ENCODE measurements at places on chromosomes 13 and 19. TPM values are rescaled to one million over a fixed set of nuclear protein-coding genes. Genes with fewer than 3 reads are reported as not detected.

- DNase-seq, result no peak
Measured at GRCh38 chr13:89708013-89708412, 1639.5 kb upstream of the MIR17HG start.

- no peak for DNase-seq
Measured at GRCh38 chr13:39494006-39494405, 109.0 kb downstream of the LHFPL6 start.

DNA sequence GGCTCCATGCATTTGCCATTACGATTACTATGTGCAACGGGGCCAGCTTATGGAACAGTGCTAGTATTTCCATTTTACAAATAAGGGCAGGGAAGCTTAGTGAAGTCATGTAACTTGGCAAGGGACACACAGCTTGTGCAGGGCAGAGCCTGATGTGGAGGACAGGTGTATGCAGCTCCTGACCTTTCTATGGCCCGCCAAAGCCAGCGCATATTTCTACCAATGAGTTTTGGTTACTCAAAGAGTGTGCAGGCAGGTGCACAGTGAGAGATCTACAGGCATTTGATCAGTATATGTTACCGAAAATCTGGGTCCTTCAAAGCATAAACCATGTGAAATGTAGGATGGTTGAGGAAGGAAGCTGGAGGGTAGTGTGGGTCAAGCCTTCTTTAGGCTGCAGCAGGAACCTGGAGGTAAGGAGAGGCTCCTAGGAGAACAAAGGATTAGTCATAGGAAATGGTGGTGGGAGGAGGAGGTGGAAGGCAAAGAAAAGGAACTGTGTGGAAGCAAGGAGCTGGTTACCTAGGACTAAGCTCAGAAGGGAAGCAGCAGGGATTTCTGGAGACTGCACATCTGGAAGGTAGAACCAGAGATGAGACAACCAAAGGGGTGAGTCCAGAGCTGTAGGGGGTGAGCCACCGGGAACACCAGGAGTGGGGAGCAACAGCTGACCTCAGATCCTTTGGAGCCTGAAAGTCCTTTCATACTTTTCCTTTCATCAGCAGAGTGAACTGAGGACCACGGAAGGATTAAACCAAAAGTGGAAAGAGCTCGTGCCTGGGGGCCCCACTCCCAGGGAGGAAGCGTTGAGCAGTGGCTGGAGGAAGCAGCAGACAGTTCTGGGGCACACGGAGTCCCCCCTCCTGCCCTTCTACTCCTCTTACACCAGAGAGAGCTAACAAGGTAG is 4.2 kb upstream of the PDX1 start:
- no peak for DNase-seq

DNA sequence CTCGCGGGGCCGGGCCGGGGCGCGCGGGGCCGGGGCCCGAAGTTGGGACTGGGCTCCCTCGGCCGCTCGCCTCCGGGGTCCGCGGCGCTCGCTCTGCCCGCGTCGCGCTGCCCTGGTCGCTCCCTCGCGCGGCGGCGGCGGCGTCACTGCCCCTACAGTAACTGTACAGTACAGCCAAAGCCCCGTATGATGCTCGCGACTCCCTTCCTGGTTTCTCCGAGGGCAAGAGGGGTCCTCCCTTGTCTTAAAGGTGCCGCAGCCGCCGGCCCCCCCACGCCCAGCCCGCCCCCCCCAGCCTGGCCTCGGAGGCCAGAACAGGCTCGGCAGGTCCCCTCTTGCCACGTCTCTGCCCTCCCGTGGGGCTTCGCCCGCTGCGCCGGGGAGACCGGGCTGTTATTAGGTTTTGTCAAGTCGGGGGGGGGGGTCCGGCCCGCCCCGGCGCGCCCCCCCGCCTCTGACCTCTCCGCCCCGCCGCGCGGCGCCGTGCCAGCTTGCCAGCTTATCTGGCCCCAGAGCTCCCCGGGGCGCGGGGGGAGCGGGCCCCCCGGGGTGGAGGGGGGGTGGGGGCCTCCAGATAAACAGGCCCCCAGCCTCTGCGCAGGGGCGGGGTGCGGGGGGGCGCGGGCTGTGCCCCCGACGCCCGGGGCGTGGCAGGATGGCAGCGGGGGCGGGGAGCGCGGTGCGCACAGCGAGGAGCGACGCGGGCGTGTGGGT is at the start of gene ZBTB7A:
ZBTB7A (minus strand) TSS at position 218 of the 714 bp plus-strand sequence. CDS start 11,667 bp downstream, outside the sequence.
- peak; percentile 73 for DNase-seq

DNA sequence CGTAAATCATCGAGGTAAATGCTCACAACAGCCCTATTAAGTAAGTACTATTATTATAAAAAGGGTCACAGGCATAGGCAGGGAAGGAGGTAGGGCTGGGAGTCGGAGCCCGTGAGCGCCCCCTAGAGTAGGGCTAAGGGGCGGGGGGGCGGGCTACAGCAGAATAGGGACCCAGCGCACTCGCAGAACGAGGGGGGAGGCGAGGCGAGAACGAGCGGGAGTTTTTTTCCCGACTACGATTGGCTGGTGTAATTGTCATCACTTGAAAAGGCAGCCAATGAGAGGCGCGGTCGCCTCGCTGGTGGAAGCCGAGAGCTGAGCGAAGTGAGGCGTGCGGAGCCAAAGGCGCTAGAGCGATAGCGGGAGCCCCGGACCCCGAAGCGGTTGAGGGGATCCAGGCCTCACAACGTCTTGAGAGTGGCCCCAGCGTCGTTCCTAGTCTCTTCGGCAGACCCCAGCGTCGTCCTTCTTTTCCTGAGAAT is 24.2 kb downstream of the KEAP1 start:
- peak; percentile 92 for DNase-seq

- no peak for DNase-seq
Measured at GRCh38 chr13:79496188-79496587, 15.2 kb downstream of the NDFIP2 start.

DNA sequence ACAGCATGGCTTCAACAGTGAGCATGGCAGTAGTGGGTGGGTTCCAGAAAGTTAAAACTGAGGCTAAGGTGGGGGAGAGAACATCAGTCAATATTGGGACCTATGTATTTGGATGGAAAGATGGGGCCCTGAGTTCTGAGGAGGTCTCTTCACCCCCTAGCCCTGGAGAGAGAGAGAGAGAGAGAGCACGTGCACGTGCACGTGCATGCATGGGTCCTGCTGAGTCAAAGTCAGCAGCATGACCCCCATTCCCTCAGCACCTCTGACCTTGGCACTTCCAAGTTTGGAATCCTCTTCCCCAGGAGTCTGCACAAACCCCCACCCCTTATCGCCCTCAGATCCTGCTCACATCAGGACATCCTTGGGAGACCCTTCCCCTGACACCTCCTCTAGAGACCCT is 32.5 kb upstream of the CEACAM1 start:
- no peak for DNase-seq

DNA sequence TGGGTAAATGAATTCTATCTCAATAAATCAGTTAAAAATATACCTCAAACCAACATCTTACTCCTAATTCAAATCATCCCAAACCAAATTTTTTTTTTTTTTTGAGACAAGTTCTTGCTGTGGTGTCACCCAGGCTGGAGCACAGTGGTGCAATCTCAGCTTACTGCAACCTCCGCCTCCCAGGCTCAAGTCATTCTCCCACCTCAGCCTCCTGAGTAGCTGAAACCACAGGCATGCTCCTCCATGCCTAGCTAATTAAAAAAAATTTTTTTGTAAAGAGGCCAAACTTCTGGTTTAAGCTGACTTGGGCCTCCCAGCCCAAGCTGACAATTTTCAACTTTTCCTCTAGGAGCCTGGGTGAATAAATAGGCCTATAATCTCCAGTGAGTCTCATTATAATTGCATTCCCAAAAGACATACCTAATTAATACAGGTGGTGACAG is 22.1 kb upstream of the OLFM2 start:
- DNase-seq, result no peak

DNA sequence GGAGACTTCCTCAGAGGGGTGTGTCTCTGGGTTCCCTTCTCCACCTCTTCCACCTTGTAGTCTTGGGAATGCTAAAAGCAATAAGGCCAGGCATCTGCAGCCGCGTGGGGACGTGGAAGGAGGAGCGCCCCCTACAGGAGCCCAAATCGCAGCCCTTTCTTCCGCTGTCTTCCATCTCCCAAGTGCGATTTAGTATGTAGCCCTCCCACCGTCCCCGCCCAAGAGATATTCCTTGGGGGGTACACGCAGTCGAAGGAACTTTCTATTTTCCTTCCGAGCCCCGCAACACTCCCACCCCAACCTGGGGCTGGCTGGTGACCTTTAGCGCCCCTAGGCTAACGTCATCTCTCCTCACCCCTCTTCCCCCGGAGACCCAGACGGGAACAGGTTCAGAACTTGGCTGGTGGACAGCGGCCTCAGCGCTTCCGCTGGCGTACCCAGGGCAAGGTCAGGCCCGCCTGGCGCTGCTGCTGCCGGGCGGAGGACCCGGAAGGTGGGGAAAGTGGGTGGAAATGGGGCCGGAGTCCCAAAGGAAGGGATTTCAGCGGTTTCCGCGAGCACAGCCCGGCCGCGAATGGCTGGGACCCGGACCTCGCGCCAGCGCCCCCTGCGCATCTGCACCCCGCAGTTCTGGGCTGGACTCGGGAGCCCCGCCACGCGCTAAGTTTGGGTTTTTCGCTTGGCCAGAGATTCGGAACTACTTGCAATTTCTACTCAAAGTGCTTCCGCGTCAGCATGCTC is 2.1 kb upstream of the PCDH8 start:
- peak; percentile 82 for DNase-seq

DNA sequence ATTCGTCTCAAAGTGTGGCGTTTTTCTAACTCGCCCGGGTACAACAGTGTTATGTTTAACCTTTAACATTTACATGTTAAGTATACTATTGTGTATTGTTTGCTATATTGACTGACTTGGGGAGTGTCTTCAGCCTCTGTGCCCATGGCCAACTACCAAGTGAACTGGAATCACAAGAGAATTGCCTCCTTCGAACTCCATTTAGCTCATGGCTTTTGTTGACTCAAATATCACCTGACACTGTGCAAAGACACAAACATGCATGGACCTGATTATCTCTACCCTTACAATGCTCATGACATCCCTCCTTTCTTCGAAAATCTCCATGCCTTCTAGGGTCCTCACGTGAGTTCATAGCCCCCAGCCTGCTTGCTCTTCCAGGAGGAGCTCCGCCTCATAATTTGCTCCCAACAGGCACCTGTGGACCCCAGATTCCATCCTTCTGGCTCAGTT is 704 bp downstream of the ZNF814 start:
- no peak for DNase-seq

DNA sequence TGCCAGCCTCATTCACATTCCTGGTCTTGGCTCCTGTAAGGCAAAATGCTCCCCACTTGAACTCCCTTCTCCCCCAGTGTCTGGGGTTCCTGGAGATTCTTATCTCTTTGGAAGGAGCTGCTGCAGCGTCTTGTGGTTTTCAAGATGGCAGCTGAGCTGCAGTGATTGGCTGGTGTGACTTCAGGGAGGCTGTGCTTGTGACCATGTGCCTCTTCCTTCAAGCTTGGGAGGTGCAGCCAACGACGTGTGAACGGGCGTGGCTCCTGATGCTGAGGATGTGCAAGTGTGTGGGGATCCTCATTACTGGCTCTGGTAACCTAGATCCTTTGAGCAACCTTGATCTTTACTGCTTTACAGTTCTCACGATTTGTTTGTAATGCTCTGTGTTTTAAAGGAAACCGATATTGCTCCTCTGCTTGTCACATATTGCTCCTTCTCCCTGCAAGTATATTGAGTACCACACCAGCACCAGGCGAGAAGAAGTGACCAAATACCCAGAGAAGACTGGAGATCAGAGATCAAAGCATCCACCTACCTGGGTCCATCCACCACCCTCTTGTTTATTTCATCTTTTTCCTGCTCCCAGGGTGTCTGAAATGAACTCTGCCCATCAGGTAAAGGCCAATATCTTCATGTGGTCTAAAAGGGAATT is 208.5 kb downstream of the FGF9 start:
- DNase-seq, result no peak

- DNase-seq, result no peak
Measured at GRCh38 chr19:45141203-45141900, 19.4 kb downstream of the NKPD1 start.

ZNF547 gene
- polyA plus RNA-seq, result 2.6 TPM

NCR1 gene
- 0.35 TPM for polyA plus RNA-seq

GSX1 gene
- not detected for polyA plus RNA-seq

Measured in hindlimb muscle (tissue), 1 donor.